ENCODE measurements at places on chromosomes 12 and 14.

GRCh38 chr14:87628129-87628528, 364.9 kb downstream of the GALC start:
- DNase-seq = no peak

GRCh38 chr14:76995279-76996035, 33.1 kb downstream of the IRF2BPL start:
- DNase-seq = peak; percentile 53

DNA sequence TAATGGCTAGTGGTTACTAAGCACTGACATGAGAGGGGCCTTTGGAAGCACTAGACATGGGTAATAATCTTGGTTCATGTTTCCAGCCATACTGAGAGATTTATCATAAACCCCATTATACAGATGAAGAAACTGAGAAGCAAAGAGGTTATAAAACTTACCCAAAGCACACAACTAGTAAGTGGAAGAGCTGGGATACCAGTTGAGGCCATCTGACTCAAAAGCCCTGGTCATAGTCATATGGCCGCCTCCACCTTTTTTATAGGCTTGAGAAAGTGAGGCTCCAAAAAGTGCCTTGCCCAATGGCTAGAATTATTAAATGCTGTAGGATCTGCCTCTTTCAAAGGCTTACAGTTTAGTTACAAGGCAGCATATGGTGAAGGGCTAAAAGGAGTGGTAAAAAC, 944 bp downstream of the TXNRD1 start:
- DNase-seq = no peak

- no peak for DNase-seq
Observed at GRCh38 chr14:100835548-100836310, 9.8 kb downstream of the MEG3 start.

DNA sequence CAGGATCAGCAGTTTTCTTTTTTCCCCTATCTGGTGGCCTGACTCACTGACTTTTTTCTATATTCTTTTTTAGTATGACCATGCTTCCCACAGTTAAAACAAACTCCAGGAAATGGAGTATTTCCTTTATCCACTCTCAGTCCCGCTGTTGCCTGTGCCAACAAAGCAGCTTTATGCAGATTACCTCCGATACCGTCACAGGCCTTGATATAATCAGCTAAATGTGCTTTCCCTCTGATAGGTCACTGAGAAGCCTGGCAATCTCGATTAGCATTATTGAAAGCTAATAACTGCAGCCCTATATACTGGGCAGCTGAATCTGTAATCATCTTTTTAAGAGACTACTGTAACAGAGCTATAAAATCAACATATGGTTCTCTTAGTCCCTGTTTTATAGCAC, 243.6 kb downstream of the KIF21A start:
- no peak for DNase-seq

GRCh38 chr14:68564826-68565759, 227.8 kb downstream of the ZFP36L1 start:
- peak; percentile 15 for DNase-seq

DNA sequence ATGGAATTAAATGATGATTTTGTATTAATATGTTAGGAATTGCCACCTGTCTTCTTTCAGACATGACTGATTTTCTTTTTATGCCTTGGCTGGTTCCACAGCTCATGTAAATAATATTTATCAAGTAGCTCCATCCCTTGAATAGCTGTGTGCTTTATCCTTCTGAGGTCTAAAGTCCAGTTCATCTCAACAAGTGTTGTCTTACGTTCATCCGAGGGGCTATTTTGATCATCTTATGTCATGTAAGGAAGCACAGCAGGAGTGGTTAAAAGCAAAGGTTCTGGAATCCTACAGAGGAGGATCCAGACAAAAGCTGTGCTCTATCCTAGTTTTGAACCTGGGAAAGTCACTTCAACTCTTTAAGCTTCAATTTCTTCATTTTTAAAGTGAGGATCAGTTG, 123.7 kb upstream of the ATP2B1 start:
- no peak for DNase-seq

DNA sequence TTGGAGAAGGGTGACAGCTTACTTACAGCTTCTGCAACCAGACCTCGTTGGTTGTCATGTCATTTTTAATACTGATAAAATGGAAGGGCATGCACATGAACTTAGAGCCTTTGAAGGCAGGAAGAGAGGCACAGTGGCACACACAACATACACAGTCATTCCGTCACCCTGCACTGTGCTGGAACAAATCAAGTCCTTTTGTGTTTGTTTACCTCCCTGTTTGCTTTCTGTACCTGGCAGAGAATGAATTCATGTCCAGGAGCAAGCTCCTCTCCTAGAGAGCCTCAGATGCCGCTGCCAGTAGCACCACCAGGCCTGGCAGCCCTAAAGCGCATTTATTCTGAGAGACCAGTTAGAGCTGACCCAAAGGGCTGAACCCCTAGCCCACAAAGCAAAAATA, 460.3 kb downstream of the EGLN3 start:
- DNase-seq = no peak

- no peak for DNase-seq
Observed at GRCh38 chr14:53378142-53378541, 225.0 kb upstream of the DDHD1 start.

DNA sequence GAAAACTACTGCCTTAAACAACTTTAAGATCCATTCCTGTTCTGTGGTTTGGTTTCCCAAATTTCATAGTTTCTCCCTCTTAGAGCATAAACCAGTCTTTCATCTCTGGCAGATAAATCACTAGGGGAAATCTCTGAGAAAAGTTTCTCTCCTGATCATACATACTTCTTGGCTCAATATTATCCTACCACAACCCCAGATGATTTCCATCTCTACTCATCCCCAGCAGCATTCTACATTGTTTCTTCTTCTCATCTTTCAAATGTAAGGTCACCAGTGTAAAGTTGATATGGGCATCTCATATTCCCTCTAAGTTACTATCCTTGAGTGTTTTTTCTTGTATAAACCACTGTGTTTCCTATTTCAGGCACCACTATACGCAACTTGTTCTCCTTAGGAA, 45.9 kb upstream of the PLEKHG7 start:
- DNase-seq = no peak

GRCh38 chr12:106774005-106774807, at the start of gene RIC8B:
RIC8B (plus strand) TSS chr12:106774682; CDS start chr12:106774746, 64 bp downstream.
- DNase-seq = peak; percentile 90

GRCh38 chr12:43968736-43969135, 132.9 kb downstream of the TMEM117 start:
- DNase-seq = no peak

- no peak for DNase-seq
Observed at GRCh38 chr14:86481104-86481503, 951.2 kb downstream of the FLRT2 start.

DNA sequence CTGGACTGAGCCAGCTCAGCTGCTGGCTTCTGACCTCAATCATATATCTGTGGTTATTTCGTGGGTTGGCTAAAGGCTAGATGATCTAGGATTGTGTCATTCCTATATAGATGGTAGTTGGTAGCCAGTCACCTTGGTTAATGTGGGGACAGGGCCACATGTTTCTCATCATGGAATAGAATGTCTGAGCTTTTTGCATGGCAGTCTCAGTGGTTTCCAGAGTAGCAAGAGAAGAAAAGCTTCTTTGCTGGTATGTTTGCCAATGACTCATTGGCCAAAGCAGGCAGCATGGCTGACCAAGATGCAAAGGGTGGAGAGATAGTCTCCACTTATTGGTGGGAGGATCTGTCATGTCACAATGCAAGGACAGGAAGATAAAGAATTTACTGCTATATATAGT, 746.4 kb upstream of the FLRT2 start:
- DNase-seq = no peak

DNA sequence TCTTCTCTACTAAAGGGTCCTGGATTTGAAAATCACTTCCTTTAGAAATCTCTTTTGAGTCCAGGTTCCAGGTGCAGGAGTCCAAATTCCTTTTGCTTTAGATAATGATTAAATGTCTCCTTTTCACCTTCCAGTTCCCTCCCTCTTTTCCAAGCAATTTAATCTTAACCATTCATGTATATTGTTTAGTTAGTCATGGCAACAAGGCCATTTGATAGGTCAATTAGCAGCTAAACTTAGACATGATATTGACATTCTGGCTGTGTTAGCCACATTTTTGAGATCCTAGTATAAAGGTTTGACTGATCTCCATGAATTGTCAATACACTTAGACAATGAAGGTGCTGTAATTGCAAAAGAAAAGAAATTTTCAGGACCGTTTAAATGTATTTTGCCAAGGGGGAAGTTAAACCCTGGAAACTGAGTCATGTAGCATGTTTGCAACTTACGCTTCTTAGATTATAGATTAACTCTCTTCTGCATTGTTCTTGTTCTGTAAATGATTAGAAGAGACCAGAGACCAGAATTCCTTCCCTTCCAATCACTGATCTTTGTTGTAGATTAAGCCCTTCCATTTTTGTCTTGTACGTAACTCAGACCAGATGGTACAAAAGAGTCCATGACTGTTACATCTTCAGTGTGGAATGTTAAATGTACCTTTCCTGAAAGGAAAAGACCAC, 12.4 kb upstream of the C12orf75 start:
- no peak for DNase-seq

DNA sequence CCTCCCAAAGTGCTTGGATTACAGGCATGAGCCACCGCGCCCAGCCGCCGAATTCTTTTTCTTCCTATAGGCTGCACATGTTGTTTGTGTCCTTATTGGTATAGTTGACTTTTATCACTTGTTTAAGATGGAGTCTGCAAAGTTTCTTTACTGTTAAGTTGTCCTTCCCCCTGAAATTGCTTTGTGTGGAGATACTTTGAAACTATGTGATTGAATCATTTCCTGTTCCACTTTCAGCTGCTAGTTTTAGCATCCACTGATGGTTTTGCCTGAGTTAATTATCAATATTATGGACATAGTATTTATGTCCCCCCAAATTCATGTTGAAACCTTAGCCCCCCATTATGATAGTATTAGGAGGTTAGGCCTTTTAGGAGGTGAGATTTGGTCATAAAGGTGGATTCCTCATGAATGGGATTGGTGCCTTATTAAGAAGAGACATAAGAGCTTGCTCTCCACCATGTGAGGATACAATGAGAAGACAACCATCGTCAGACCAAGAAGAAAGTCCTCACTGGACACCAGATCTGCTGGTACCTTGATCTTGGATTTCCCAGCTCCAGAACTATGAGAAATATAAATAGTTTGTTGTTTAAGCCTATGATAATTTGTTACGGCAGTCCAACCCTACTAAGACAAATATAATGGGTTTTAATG, 34.9 kb downstream of the PPHLN1 start:
- no peak for DNase-seq

GRCh38 chr14:53956427-53957201, at the start of gene BMP4:
BMP4 (minus strand) TSS chr14:53956825; CDS start chr14:53952222, 4,603 bp downstream.
- DNase-seq = peak; percentile 64

GRCh38 chr12:15701631-15702156, 87.5 kb downstream of the EPS8 start:
- no peak for DNase-seq

- DNase-seq = no peak
Observed at GRCh38 chr12:120759591-120760348, 34.1 kb downstream of the ACADS start.

DNA sequence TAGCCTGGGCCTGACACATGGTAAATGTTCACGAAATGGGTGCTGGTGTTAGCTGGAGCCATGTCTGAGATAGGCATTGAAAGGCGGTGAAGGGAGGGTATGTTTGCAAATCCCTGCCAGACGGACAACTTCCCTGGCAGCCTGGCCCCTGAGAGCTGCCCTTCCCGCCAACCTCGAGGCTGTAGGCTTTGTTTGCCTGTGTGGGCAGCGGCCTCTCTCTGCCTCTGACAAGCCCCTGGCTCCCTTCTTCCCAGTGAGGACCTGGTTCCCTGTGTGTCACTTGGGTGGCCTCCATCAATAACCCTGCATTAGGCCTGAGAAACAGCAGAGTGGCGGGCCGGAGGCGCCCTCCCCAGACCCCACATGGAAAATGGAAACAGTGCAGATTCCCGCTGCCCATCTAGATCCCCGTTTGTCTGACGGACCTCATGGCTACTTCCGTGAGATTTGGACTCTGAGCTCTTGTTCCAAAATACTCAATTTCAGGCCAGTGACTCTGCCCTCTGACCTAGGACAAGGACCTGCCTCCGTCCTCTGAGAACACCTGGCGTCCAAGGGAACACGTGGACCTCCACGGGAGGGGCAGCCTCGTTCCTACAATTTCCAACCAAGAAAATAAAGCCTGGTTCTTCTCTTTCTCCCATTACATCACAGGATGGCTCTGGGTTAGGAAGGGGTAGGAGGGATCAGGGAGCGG, 325.5 kb downstream of the DPF3 start:
- no peak for DNase-seq

All from stimulated activated CD4-positive, alpha-beta T cell treated with anti-CD3 and anti-CD28 coated beads, Interleukin-15, amount 100 ng/mL, for 24 hours (primary cell).